Stimulated activated CD8-positive, alpha-beta memory T cell treated with anti-CD3 and anti-CD28 coated beads, Interleukin-12 subunit alpha, Interleukin-12 subunit beta, amount 100 ng/mL, for 1 hour (primary cell): ENCODE measurements at places on chromosomes 12 and 14.

DNA sequence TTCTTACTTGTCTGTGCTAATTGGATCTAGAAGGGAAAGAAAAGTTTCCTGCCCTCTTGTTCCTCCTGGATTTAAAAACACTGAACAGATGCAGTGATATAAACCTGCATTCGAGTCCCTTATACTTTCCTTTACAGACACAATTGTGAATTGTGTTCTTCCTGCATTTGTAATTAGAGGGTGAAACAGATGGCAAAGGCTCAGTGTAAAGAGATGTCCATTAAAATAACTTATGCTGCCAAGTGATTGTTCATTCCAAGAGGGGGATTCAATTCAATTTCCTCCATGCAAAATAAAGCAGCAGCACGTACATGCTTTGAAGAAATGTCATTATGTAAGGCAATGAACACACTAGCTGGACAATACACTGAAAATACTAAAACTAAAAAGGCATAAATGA is 248.3 kb upstream of the LRIG3 start:
- no peak for DNase-seq

DNA sequence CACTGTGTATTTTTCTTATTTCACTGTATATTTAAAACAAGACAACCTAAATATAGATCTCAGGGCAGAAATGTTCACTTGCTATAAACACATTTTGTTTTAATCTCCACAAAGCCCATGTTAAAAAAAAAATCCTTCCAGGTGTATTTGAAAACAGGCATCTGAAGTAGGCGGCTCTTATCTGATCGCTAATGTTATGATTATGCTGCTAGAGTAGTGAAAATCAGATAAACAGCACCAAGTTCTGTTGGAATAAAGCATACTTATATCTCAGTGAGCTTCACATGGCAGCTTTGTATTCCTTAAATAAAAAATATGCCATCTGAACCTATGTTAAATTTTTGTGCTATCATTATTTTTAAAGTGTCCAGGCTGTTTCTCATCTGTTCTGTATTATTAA is 47.6 kb upstream of the PZP start:
- DNase-seq: no peak

DNA sequence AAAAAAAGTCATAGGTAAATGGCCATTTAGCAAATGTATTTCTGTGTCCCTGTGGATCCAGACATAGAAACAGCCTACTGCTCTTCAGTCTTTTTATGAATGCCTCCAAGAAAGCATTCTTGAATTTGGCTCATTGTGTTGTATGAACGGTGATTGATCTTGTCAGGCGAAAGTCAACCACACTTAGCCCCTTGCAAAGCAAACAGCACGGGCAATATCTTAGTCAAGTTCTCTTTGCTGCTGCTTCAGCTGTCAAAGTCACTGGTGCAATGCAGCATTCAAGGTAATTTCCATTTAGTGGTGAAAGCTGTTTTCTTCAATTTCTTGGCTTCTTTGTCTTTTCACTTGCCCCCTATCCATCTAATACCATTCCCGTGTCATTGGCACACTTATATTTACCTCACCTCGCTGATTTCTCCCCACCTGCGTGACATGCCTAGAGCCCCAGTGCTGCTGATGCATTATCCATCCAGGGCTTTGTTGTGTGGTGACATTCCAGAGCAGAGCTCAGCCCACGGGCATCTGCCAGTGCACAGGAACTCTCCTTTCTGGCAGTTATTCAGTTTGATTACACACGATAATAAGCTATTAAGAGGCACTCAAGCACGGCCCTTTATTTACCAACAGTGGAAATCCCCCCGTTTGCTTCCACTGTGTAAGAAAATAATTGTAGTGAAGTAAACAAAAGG is 362.3 kb upstream of the NOVA1 start:
- no peak for DNase-seq

GRCh38 chr14:31950764-31951637 is 126.1 kb upstream of the ARHGAP5 start:
- no peak for DNase-seq

DNA sequence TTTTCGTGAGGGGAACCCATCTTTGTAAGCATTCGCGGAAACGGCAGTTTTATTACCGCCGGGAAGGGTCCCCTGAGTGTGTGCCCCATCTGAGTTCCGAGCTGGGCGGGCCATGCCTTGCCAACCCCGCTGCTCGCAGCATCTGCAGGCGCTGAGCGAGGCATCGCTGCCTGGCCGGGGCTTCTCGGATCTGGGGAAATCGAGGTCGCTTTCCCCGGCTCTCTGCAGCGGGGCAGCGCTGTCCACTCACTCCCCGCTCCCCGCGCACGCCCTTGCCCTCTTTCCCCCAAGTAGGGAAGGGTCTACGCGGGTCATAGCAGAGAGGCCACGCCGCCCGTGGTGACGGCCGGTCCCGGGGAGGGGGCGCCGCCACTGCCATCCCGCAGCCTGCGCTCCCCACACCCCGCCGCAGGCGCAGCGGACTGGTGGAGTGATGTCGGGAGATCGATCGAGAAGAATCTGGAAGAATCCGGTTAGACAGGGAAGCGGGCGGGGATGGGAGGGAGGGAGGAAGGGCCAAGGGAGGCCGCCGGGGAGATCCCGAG is 507 bp upstream of the FKBP4 start:
- DNase-seq: no peak

DNA sequence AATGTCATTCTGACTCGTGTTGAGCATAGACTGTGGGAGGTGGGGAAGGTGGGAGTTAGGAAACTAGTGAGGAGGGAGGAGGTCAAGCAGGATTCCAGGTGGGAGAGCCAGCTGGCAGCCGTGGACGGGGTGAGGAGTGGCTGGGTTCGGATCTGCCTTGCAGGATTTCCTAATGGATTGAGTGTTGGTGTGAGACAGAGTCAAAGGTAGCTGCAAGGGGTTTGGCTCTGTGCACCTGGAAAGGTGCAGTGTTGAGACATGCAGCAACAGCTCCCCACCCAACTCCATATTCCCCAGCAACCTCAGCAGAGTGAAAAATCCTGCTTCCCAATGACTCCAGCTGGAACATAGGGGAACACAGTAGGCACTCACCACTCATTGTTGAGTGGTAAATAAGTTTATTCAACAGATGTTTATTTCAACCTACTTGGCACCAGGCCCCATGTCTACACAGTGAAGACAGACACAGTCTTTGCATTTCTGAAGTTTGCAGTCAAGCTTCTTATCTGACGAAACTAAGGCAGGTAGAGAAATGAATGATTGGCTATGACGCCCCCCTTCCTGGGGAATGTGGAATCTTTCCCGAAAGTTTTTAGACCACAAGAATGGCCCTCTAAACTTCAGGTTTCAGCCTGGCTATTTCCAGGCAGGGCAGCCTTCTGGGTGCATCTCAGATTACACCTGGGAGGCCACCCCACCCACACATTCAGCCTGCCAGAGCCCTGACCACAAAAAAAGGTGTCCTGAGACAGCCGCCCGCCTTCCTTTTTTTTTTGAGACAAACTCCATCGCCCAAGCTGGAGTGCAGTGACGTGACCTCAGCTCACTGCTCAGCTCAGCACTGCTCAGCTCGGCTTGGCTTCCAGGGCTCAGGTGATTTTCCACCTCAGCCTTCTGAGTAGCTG is 37.9 kb upstream of the PLEKHG6 start:
- no peak for DNase-seq

GRCh38 chr14:106837870-106838269 is 1311.5 kb downstream of the TMEM121 start:
- no peak for DNase-seq

GRCh38 chr14:102873546-102874061 is 48.9 kb upstream of the AMN start:
- no peak for DNase-seq

DNA sequence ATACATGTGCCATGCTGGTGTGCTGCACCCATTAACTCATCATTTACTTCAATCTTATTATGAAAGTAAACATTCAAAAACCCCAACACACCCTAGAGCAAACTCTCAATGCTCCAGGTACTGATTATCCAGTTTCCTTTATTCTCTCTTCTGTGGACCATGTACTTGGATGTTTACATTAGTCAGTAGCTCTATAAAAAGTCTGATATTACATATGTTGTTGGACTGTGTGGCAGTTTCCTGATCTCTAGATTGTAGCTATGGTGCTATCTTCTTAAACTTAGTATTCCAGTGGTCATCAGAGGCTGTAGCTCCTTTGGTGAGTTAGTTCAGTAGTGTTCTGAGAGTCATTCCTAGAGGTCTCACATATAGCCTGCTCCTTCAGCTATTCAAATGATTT is 25.1 kb upstream of the ITGA5 start:
- no peak for DNase-seq

DNA sequence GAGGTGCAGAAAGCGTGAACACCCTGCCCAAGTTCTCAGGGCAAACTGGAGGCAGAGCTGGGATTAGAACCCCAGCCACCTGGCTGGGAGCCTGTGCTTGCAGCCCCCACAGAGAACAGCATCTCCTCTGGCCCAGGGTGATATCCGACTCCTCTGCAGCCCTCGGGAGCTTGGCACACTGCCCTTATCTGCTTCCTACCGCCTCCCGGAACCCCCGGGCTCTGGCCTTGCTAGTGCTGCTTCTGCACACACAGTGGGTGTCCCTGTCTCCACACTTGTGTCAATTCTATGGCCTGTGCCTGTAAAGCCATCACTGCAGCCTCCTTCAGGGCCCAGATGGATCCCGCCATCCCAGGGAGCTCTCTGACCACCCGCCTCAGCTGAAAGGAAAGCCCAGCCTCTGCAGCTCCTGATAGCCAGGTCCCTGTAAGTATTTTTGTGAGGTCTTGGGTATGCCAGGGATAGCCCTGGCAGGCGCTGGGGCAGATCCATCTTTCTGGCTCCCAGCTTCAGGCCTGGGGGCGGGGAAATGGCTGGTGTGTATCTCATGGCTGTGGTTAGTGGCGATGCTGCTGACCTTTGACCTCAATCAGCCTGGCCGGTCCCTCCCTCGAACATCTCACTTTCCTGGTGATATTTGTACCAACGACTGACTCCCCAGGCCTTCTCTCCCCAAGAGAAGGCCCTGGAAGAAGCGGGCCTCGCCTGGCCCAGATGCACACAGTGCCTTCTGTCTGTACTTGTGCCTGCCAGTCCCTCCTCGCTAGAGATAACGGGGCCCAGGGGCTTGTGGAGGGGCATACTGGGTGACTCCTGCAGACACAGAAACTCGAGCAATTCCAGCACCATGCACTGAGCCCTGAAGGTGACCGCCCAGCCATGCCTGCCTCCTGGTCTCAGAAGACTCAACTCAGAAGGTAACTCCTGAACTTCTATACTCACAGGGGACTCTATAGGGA is 183.8 kb downstream of the CALM1 start:
- no peak for DNase-seq

DNA sequence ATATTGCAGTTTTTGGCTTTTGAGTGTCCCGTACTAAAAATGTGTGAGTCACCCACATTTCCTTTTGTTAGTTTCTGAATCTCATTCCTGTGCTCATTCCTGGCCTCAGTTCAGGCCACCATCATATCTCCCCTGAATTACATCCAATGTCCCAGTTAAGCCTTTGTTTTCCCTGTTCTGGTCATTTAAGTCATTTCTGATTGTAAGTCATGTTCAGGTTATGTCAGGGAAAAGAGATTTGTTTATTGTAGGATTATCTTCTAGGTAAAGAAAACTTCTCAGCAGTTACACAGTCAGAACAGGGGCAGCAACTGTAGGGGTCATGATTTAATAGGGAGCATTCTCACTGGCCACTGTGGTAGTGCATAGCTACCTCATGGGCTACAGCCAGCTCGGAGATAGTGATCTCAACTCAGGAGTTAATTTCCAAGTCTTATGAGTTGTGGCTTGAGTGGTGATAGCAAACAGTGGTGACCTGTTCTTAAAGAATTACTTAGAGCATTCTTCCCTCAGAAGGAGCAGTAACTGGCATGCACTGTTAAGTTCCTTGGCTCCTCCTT is 6.7 kb downstream of the DDX47 start:
- no peak for DNase-seq

DNA sequence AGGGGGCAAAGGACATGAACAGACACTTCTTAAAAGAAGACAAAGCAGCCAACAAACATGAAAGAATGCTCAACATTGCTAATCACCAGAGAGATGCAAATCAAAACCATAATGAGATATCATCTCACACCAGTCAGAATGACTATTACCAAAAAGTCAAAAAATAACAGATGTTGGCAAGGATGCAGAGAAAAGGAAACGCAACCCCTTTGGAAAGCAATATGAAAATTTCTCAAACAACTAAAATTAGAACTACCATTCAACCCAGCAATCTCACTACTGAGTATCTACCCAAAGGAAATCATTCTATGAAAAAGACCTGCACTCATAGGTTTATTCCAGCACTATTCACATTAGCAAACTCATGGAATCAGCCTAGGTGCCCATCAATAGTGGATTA is 25.6 kb downstream of the MDM1 start:
- no peak for DNase-seq

GRCh38 chr14:28461389-28461788 is 305.2 kb upstream of the FOXG1 start:
- DNase-seq: no peak

DNA sequence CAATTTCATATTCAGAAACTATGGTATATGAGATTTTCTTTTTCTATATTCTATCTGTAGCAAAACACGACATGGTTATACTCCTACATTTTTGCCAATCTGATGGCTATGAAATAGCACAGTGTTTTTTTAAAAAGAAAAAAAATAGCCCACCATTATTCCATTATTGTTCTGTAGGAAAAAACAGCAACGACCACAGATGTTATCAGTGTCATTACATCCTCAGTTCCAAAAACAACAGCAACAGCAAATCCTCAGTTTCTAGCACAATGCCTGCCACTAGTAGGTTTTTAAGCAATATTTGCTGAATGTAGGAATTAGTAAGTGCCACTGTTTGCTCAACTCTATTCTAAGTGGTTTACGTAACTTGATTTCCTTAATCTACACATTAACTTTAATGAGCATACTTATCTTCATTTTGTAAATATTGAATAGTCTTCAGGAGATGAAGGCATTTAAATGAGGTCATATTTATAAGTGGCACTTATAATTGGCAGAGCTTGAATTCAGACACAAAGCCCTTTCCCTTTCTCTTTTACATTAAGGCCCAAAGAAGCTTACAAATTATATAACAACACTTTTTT is 8.3 kb downstream of the RNASE6 start:
- no peak for DNase-seq

DNA sequence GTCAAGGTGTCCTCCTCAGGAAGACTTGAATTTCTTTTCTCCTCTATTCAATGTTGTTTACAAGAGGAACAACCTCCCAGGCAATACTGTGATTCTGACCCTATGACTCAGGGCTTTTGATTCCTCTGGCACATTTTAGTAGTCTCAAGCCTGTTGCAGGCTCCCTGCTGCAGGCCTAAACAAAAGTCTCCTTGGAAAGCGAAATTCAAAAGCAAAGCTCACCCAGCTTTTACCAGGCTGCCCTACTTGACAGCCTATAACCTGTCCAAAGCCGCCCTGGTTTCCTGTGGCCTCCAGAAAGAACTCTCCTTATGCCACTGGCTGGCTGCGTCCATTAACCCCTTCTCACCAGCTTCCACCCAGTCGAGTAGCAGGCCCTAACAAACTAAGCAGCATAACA is 11.6 kb downstream of the FGD6 start:
- no peak for DNase-seq

DNA sequence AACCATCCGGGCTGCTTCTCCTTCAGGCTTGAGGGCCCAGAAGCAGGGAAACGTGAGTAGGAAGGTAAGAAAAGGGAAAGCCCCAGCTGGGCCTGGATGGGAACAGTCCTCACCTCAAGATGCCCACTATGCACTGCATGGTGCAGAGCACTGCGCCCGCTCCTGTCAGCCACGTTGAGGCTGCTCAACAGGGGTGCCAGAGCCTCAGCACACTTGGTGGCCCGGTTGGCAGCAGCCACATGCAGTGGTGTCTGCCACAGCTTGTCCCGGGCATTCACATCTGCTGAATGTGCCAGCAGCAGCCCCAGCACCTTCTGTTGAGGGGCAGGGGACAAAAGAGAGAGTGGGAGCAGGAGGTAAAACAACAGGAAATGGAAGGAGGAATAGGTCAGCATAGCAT is 2.5 kb downstream of the ANKRD52 start:
- no peak for DNase-seq
